ENCODE measurements at places on chromosomes 16 and 17.

DNA sequence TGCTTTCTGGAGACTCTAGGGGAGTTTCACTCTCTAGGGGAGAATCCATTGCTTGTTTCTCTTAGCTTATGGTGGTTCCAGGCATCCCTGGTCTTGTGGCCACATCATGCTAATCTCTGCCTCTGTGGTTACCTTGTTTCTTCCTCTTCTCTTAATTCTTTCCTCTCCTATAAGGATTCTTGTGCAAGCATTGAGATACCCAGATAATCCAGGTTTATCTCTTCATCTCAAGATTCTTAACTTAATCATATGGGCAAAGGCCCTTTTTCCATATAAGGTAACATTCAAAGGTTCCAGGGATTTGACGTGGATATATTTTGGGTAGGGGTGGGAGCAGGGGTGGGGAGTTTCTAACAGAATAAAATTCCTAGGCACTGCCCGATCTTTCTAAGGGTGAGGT lies 32.6 kb downstream of the FAM20A start:
- no peak for DNase-seq

- no peak for DNase-seq
These were observed 10.0 kb downstream of the C16orf96 start for GRCh38 chr16:4566144-4566543.

- DNase-seq, result no peak
These were observed 75.5 kb downstream of the BMERB1 start for GRCh38 chr16:15509593-15510535.

DNA sequence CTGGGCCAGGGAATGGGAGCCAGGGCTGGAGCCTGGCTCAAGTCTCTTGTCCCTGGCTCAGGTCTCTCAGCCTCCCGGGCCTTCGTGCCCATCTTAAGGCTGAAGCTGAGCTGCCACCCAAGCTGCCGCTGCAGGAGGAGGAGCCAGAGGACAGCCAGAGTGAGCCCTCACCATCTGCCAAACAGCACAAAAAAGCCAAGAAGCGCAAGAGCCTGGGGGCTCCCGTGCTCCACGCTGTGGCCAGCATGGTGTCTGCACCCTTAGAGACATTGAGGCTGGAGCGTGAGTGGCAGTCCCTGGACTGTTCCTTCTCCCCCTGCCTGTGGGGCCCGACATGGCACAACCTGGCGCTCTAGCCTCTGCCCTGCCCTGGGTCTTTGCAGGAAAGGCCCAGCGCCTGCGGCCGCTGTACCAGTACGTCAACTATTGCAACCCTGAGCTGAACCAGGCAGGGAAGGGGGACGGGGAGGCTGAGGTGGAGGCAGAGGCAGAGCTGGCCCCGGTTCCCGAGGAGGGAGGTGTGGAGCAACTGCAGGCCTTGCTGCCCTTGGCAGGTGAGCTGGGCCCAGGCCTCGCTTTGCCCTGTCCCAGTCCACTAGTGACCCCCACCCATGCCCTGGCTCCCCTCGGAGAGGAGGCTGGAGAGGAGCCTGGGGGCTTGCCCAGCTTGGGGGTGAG lies 1.3 kb downstream of the C16orf86 start:
- DNase-seq, result peak; percentile 89

- DNase-seq, result no peak
These were observed 47.8 kb downstream of the ANKFY1 start for GRCh38 chr17:4215882-4216570.

GRCh38 chr16:72848759-72849664 lies 198.9 kb downstream of the ZFHX3 start:
- peak; percentile 88 for DNase-seq

DNA sequence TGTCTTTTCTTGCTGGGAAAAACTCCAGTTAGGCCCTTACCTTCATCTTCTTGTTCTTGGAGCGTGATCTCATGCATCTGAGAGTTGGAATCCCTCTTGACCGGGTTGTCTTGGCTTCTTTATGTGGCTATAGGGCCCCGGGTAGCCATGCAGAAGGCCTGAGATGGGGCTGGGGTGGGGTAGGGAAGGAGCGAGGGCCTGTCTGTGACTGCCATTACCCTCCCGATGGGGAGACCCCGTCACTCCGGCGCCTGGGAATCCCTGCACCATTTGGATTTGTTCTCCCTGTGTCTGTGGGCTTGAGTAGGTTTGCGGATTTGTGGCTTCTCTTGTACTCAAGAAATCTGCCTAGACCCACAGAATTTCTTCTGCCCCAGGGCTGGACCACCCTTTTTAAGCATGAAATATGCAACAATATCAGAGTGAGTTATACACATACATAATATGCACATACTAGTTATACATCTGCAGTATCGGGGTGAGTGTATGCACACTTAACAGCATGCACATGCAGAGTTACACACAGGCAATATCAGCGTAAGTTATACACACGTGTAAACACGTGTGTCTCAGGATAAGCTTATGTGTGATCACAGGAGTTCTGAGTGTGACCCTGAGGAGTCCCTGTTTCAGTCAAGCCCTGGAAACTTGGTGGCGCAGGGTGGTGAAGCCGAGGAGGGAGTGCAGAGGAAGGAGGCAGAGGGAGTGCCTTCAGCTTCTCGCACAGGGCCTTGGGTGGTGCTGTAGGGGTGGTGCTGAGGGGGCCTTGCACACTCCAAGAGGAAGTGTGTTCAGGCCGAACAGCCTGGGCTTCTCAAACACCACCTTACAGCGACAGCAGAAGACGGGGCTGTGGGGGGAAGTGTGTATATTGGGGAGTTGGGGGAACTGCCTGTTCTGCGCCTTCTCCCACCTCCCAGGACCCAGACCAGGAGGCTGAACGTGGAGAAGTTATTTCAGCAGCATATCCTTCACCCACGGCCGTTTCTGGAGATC lies 18.5 kb downstream of the CCDC42 start:
- DNase-seq, result no peak

GRCh38 chr16:31436221-31437045 lies 6.2 kb downstream of the ZNF843 start:
- no peak for DNase-seq

DNA sequence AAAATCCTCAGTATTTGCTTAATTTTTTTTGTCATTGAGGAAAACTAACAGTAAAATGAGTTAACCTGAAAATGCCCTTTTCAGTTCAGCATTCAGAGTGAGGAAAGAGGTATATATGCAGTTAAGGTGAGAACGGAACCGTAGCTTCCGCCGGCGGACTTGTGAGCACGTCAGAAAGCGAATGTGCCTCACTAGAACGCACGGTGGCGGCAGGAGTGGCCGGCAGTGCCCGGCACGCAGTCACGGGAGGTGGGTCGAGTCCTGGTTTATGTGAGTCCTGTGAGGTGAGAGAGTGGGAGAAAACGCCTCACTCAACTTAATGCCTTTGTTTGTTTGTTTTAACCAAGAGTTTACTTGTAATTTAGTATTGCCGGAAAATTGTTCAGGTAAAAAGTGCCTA lies 6.1 kb downstream of the SEC14L1 start:
- DNase-seq, result peak; percentile 20

DNA sequence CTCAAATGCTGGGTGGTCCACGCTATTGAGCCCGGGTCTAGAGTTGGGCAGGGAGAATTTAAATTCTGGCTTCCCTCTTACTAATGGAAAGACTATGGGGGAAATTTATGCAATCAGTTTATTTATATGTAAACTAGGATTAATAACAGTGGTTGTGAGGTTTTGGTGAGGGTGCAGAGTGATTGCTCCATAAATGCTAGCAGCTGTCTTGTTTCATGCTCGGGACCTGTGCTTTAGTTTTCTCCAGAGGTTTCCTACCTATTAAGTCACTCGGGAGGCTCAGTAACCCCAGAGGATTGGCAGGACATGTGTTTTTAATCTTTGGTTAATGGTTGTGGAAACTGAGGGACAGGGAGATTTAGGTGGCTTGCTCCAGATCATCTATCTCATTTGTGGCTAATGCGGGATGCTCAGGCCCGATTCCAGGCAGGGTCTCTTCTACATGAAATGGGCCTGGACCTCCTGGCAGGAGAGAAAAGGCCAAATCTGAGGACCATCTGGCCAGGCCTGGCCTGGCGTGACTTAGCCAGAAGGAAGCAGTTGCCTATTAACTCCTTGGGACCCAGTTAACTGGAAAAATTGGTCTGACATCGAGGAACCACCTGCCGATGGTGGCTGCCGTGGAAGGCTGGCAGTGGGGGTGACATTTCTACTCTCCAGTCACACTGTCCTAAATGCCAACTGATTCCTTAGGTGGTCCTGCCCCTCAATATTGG lies 2.1 kb downstream of the PRCD start:
- no peak for DNase-seq

- no peak for DNase-seq
These were observed 14.6 kb downstream of the HSD11B2 start for GRCh38 chr16:67445441-67445912.

GRCh38 chr17:3015890-3016289 lies 47.5 kb downstream of the OR1D5 start:
- no peak for DNase-seq

- DNase-seq, result no peak
These were observed 34.5 kb downstream of the USP7 start for GRCh38 chr16:8929086-8929748.

- no peak for DNase-seq
These were observed 9.6 kb upstream of the CPD start for GRCh38 chr17:30368912-30369720.

DNA sequence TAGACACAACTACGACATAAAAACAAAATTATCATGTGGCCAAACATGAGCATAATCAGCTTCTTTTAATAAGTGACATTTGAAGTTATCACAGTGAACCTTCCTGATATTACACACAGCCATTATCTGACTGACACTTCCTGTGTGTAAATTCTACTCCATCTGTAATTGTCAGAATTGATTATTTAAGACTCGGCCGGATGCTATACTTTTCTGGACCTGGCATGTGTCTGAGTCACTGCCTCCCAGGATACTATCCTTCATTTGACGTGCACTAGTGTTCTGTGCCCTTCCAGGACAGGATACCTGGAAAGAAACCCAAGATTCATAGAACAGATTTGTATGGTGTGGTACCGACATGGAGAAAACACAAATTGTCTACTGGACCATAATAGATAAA lies 242.0 kb downstream of the HS3ST3A1 start:
- no peak for DNase-seq

- no peak for DNase-seq
These were observed 399.2 kb downstream of the CNTNAP4 start for GRCh38 chr16:76676356-76676755.

DNA sequence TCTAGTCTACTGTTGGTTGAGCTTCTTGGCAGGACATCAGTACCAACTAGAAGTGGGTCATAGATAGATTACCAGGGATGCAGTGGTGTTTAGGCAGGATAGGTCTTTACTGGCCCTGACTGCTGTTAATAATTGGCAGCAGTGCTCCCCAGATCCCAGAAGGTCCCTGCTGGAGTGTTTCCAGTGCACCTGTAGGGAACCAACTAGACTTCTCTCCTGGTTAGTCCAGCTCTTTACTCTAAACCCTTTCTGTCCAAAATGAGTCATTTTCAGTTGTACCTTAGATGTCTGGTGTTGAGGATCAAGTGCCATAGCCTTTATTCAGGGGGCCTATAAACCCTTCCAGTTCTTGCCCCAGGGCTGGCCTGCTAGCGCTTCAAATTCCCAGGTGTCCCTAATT lies 8.7 kb downstream of the POLR2C start:
- no peak for DNase-seq

DNA sequence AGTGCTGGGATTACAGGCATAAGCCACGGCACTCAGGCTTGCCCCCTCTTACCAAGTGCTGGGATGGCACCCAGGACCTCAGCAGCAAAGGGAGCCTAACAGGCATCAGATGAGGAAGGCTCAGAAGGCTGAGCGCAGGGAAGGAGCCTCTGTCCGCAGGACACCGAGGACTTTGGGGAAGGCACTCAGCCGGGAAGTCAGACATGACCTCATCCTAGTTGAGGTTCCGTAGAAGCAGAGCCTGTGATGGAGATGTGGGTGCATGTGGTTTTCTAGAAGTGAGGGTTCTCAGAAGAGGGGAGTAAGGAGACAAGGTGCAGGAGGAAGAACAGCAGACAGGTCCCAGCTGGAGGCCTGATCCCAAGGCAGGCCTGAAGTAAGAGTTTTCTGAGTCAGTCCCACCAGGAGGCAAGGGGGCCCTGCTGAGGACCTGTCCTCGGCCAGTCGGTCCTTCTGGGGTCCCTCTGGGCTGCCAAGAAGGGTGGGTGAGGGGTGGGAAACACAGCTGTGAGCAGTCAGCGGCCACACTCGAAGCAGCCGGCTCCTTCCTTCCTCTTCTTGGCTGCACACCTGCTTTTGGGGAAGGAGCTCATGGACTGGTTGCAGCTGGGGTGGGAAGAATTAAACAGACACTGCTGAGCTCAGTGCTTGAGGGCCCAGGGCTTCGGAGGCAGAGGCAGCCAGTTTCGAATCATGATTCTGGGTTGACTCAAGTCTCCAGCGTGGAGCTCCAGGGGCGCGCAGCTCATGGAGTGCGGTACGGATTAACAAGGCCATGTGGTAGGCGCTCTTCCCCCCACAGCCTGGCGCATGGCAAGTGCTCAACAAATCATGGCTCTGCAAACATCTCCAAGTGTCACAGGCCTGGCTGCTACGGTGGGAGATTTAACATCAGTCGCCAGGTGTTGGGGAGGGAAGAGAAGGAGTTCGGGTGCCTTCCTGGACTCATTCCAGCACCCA lies 38.9 kb upstream of the SNN start:
- peak; percentile 24 for DNase-seq

DNA sequence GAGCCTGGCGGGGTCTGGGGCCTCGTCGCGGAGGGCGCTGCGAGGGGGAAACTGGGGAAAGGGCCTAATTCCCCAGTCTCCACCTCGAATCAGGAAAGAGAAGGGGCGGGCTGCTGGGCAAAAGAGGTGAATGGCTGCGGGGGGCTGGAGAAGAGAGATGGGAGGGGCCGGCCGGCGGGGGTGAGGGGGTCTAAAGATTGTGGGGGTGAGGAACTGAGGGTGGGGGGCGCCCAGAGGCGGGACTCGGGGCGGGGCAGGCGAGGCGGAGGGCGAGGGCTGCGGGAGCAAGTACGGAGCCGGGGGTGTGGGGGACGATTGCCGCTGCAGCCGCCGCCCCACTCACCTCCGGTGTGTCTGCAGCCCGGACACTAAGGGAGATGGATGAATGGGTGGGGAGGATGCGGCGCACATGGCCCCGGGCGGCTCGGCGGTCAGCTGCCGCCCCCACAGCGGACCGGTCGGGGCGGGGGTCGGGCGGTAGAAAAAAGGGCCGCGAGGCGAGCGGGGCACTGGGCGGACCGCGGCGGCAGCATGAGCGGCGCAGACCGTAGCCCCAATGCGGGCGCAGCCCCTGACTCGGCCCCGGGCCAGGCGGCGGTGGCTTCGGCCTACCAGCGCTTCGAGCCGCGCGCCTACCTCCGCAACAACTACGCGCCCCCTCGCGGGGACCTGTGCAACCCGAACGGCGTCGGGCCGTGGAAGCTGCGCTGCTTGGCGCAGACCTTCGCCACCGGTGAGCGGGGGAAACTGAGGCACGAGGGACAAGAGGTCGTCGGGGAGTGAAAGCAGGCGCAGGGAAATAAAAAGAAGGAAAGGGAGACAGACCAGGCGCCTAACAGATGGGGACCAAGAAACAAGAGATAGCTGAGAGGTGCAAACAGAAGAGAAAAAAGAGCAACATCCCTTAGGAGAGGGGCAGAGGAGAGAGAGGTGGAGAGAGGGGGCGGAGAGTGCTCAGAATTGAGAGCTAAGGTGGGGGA lies at the start of gene PNMT:
PNMT (plus strand) TSS at position 509 of the 980 bp plus-strand sequence; CDS start at position 532, 23 bp downstream.
- no peak for DNase-seq

- no peak for DNase-seq
These were observed 32.1 kb downstream of the HELZ start for GRCh38 chr17:67212714-67213417.
